ENCODE measurements at places on chromosomes 3 and 15.
A peak's percentile ranks its signal among the peaks of the same experiment; 100 is the strongest.

- no peak for DNase-seq
These were observed 224.5 kb downstream of the MEIS2 start for GRCh38 chr15:36875740-36876334.

- DNase-seq: peak; percentile 9
These were observed 64.9 kb upstream of the DCBLD2 start for GRCh38 chr3:98966434-98966833.

DNA sequence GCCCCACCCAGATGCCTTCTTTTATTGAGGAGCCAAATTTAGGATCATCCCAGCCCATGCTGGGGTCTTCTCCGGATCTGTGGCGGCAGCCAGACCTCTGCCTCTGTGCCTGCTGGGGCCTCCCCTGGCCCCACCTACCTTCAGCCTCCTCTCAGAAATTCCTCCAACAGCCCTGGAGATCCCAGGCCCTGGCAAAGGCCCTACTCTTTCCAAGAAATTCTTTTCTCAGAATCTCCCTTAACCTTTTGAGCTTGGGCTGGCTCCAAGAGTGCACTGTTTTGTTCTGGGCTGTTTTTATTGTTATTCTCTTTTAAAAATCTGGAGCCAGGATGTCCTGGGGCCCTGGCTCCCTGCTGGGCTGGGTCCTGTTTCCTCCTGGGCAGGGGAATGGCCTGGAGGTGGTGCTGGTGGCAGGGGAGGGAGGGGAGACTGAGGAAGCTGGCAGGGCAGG, 57.8 kb downstream of the GRIP2 start:
- no peak for DNase-seq

GRCh38 chr3:189797103-189797750, 166.0 kb downstream of the TP63 start:
- DNase-seq: no peak

DNA sequence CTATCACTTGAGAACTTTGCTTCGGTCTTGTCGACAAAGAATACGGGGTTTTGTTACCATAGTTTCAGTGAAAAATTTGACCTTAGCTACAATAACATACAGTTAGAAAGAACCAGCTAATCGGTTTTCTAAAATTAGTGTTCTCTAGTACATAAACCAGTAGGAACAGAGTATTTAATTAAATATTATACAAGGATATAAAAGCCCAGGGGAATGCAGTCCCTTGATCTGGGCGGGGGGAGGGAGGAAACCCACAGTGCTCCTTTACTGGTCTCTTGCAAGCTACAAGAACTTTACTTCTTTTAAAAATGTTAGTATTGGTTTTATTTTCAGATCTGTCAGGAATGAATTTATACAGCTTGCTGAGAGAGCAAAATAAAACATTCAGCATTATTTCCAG, 41.8 kb downstream of the ITPR1 start:
- DNase-seq: no peak

- no peak for DNase-seq
These were observed 332.7 kb upstream of the THBS1 start for GRCh38 chr15:39248204-39248603.

DNA sequence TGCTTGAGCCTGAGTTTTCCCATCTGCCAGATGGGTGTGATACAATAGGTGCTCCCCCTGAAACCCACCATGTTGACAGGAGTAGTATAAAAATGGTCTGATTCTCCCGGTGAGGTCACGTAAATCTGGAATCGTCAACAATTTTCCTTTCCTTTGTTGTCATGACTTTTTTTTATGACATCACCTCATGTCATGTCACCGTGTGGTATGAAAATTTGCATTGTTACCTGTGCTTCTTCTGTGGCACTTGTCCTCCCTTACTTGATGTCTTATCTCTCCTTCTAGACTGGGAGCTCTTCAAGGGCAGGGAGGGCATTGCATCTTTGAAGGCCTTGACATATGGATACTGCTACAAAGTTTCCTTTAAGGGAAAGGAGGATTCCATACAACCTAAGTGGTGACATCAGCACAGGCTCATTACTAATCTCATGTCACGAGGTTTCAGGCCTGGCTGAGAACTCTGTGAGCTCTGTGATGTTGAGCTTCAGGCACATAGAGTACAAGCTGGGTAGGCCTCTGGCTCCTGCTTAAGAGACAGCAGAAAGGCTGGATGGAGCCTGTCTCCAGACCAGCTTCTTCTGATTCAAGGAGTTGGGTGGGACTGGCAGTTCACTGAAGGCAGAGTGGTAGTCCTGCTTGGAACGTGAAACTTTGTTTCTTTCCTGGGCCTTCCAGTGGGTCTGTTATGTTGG, 66.3 kb downstream of the LPP start:
- DNase-seq: no peak

Measured in T-helper 2 cell (primary cell).